PC-9 (cell line): ENCODE measurements at places on chromosomes 2 and 18. TPM values are rescaled to one million over a fixed set of nuclear protein-coding genes. Genes with fewer than 3 reads are reported as not detected.
A peak's percentile ranks its signal among the peaks of the same experiment; 100 is the strongest.

DNA sequence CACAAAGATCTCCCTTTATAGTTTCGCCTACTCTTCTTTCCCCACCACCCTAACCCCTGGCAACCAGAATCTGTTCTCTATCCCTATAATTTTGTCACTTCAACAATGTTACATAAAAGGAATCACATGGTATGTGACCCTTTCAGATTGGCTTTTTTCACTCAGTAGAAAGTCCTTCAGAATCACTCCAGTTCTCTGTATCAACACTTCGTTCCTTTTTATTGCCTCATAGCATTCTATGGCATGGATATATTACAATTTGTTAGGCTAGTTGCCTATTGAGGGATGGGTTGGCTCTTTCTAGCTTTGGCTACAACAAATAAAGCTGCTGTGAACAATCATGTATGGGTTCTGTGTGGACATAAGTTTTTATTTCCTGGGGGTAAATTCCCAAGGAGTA is 163.1 kb downstream of the RPIA start:
- no peaks in the 10 kb centered on the region for H3K4me1 ChIP-seq
- H3K27me3 ChIP-seq = no peaks in the 10 kb centered on the region
- H3K36me3 ChIP-seq = no peaks in the 10 kb centered on the region
- H3K4me3 ChIP-seq = no peak overlapping the region

DNA sequence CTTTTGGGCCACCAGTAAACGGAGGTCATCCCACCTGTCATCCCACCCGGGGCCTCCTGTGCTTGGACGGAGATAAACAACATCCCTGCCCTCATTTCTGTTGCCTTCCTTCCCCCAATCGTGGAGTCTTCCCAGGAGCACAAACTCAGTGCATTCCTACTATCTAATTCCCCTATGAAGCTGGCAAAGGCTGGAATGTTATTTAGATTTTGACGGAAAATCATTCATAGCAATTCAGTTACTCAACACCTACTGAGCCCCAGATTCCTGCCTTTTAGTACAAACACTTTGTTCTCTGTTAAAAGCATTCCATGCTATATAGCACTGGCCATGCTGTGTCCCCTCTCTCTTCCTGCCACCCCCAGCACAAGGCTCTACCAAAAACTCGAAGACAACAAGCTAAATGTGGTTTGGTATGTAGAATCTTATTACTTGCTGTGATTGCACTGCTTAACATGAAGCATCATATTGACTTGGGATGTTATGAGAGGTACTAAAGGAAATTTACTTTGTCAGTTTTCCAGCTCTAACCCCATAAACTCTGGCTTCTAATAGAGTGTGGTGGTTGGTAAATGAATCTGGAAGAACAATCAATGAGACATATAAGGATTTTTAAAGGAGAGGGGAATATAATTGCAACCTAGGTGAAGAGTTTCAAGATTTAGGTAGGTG is 32.3 kb upstream of the IMPA2 start:
- H3K27me3 ChIP-seq = no peaks in the 10 kb centered on the region
- 0 out of 2 replicates have a peak overlapping the region, but pooled peaks have one; percentile 9 for H3K27ac ChIP-seq
- no peak overlapping the region for H3K4me3 ChIP-seq
- H3K36me3 ChIP-seq = no peaks in the 10 kb centered on the region
- peaks cover 34% of the 10 kb centered on the region for H3K4me1 ChIP-seq
- DNase-seq = no peak

- peaks cover 12% of the 10 kb centered on the region for H3K27me3 ChIP-seq
- H3K4me3 ChIP-seq = no peak overlapping the region
- DNase-seq = no peak
Observed at GRCh38 chr18:5198311-5198710, 1.3 kb upstream of the AKAIN1 start.

The RESP18 gene
- total RNA-seq = not detected in 2 replicates

The RRM2 gene
- 90.4 and 105 TPM in 2 replicates for total RNA-seq

The ITGB6 gene
- 24.3 and 30.6 TPM in 2 replicates for total RNA-seq
